ENCODE measurements at places on chromosomes 16 and 17. TPM values are rescaled to one million over a fixed set of nuclear protein-coding genes. Genes with fewer than 3 reads are reported as not detected.

- DNase-seq, result no peak
These were observed 17.1 kb downstream of the C16orf82 start for GRCh38 chr16:27083861-27084261.

KRTAP4-6 gene
- total RNA-seq, result not detected

DNA sequence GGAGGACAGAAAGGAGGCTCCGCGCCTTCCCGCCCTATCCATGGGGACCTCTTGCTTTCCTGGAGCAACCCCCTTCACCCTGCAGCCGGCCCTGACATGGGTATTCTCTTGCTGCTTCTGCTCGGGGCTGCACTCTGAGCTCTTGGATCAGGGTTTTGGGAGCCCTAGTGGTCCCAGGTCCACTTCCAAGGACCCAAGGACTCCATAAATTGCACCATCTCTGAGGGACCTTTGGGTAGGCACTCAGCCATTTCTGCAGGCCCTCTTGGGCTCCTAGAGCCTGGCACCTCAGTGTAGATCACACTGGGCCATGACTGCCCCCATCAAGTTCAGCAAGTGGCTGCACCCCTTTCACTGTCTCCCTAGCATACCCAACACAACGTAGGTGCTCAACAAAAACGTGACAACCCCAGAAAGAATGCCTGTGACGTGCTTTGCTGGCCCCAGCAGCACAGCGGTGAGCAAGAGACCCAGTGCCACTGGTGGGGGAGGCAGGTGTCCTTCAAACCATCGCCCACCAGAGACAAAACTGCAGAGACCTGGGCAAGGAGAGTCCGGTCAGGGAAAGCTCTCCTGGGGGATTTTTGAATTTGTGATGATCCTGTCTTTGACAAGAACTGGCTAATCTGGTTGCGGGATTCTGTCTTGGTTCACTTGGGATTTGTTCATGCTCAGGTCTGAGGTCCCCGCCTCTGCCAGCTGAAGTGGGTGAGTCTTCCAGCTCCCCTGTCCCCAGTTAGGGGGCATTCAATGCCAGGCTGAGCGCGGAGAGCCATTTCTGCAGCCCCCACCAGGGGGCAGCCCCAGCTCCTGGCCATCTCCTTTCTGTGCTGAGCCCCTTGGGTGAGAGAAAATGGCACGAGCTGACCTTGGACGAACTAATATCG, 2.5 kb upstream of the RAB11FIP4 start:
- no peak for DNase-seq

DNA sequence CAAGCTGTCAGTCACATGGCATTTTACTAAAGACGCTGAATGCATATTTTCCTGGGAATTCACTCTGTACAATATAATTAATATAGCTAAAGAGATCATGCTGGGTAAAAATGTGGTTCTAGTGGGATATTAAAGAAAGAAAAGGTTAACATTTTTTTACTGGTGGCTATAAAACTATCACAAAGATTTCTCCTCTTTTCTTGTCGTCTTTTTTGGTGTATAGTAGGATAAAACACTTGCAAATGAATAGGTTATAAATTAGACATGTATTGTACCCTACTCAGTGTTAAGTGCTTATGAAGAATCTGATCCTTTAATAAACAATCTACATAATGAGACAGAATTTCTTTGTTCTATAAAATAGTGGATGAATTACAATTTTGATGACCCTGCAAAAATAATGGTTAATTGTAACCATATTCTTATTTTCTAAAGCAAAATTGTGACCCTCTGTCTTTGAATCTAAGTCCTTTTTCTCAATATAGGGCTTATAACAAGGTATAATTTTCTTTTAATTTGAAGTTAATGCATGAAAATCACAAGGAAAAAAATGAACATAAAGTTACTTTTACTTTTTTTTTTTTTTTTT, 1540.4 kb upstream of the GOT2 start:
- no peak for DNase-seq

ASPHD1 gene
- 0.16 TPM for total RNA-seq

GNG13 gene
- total RNA-seq, result not detected

- DNase-seq, result no peak
These were observed 33.3 kb upstream of the MGAT5B start for GRCh38 chr17:76834870-76835269.
